ENCODE measurements at places on chromosomes 11 and 22. TPM values are rescaled to one million over a fixed set of nuclear protein-coding genes. Genes with fewer than 3 reads are reported as not detected.

LDHAL6A gene
- total RNA-seq: not detected

NXPE1 gene
- not detected for total RNA-seq

RHBDD3 gene
- total RNA-seq: 21.4 TPM

CBLIF gene
- total RNA-seq: not detected

KRTAP5-8 gene
- not detected for total RNA-seq

DSCAML1 gene
- not detected for total RNA-seq

ALKBH8 gene
- 21.4 TPM for total RNA-seq

TBX10 gene
- not detected for total RNA-seq

JAML gene
- under 0.01 TPM for total RNA-seq

OOSP4B gene
- total RNA-seq: not detected

OR51V1 gene
- total RNA-seq: not detected

CNIH2 gene
- total RNA-seq: 0.25 TPM

Measured in uterine smooth muscle cell (primary cell).